ENCODE measurements at places on chromosomes 1 and 21.

- no peak for DNase-seq
Measured at GRCh38 chr1:42000766-42001165, 82.0 kb upstream of the HIVEP3 start.

- no peak for DNase-seq
Measured at GRCh38 chr1:174883409-174883808, 116.3 kb upstream of the CACYBP start.

DNA sequence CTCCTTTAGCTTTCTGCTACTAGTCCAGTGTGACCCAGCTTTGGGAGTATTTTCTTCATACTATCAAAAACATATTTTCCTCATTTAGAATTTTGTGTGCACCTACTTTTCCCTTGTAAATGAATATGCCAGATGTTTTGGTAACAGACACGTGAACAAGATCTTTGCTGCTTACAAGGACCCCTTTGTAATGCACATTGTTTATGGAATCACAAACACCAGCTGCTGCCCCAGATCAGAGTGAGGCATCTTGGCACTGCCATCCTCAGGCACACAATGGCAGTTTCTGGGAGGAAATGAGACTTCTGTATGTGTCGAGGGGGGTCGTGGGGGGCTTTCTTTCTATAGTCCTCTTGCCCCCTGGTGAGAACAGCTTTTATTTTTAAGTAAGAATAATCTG lies 115.7 kb downstream of the RGL1 start:
- no peak for DNase-seq

DNA sequence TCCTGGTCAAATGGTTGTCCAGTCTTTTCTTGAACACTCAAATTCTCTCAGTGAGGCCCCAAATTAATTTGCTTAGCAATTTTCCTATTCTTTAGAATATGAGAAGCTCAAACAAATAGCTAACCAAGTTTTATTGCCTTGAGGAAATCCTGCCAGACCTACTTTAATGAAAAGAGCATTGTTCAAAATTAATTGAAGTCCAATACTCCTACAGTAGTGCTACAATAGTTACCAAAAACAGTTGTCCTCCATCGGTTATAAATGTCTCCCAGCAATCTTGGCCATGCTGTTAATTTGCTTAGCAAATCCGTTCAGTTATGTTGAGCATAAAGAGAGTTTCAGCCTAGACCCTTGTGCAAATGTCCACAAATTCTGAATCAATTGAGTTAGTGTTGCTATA lies 112.9 kb downstream of the MAB21L3 start:
- no peak for DNase-seq

GRCh38 chr21:42346441-42346840 lies 4.4 kb downstream of the TFF2 start:
- DNase-seq = no peak

Data from OCI-LY7 (cell line).